ENCODE measurements at places on chromosomes 3 and 15.
A peak's percentile ranks its signal among the peaks of the same experiment; 100 is the strongest.

DNA sequence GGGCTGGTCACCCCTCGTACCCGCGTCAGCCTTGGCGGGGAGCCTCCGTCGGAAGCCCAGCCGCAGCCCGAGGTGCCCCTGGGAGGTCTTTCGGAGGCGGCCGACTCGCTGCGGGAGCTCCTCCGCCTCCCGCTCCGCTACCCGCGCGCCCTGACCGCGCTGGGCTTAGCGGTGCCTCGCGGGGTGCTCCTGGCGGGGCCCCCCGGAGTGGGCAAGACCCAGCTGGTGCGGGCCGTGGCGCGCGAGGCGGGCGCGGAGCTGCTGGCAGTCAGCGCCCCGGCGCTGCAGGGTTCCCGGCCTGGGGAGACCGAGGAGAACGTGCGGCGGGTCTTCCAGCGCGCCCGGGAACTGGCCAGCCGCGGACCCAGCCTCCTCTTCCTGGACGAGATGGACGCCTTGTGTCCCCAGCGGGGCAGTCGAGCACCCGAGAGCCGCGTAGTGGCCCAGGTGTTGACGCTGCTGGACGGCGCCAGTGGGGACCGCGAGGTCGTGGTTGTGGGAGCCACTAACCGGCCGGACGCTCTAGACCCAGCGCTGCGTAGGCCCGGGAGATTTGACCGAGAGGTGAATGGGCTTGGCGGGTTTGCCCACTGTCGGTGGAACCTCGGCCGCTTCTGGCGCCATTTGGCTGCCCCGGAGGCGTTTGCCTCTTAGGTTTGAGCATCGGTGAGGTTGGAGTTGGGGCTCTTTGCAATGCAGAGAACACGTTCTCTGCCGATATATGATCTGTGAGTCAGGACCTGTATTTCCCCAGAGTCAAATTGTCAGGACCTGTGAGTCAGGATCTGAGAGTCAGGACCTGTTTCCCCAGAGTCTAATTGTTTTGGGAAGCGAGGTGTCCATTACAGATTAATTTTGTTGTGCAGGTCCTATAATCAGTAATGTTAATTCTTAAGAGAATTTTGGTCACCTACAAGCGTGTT is 24.9 kb upstream of the GATM start:
- peak; percentile 50 for DNase-seq

GRCh38 chr3:197085137-197085536 is 55.5 kb upstream of the MELTF start:
- no peak for DNase-seq

GRCh38 chr3:11661052-11661656 is 17.4 kb upstream of the VGLL4 start:
- no peak for DNase-seq

- no peak for DNase-seq
These were observed 192.8 kb upstream of the ST8SIA2 start for GRCh38 chr15:92200891-92201290.

- no peak for DNase-seq
These were observed 222.7 kb downstream of the ARPP21 start for GRCh38 chr3:35862057-35862456.

GRCh38 chr3:120488296-120488695 is 37.5 kb upstream of the FSTL1 start:
- no peak for DNase-seq

DNA sequence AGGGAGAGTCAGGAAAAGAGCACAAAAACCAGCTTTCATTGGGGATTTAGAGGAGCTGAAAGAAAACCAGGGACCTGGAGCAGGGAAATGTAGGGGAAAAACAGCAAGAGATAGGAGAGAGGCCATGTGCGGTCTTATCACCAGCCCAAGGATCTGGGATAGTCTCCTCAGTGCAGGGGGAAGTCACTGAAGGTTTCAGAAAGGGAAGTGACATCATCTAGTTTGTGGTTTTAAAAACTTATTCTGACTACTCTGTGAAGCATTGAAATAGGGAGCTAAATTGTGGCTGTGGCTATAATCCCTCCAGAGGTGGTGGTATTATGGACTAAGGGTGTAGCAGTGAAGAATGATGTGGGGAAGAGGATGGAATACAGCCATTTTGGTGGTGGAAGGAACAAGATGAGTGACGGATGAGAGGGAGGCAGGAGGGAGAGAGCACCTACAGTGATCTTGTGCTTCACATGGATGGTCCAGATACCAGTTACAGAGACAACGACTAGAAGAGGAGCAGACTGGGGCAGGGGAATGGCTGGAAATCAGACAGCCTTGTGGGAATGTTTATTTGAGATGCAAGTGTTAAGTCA is 72.7 kb downstream of the HMG20A start:
- no peak for DNase-seq

GRCh38 chr3:135178566-135178965 is 383.5 kb downstream of the EPHB1 start:
- DNase-seq, result no peak

DNA sequence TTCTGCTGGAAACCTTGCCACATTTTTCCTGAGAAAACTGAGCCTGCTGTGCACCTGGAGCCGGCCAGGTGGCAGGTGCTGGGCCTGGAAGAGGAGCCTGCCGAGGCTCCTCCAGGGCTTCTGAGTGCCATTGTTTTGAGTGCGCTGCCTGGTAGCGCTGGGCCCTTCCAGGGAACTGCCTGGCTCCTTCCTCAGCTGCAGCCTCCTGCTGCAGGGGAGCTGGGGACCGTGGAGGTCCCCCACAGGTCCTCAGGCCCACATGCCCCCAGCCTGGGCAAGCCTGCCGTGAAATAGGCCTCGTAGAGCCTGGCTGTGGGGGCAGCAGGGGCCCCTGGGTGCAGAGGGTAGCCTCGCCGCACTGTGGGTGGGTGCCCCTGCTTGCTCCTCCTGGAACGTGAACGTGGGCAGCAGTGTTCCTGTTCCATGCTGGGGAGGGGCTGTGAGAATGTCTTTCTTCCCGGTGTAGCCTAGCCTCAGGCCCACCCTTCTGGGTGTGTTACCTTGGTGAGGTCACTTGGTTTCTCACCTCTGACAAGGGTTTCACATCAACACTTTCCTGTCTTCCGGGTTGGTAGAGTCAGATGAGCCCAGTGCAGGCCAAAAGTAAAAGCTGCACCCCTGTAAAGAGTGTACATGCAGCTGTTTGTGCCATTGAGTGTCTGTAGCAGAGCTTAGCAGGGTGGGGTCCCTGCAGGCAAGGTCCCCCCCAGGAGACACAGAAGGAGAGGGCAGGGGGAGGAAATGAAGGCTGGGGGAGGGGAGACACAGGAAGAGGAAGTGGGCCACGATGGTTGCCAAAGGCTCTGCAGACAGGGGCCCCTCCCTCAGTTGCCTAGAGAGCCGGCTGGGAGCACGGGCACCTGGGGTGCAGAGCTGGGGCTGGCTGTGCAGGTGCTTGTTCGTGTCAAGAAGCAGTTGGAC is 34.5 kb downstream of the KLF13 start:
- peak; percentile 95 for DNase-seq

GRCh38 chr3:58434990-58435389 is 1.4 kb upstream of the PDHB start:
- DNase-seq, result no peak

Data from activated naive CD4-positive, alpha-beta T cell treated with anti-CD3 and anti-CD28 coated beads, Interleukin-2, amount 10 ng/mL, durations not matched to agents 7 days and 5 days (primary cell).